ENCODE measurements at places on chromosomes 4 and X. TPM values are rescaled to one million over a fixed set of nuclear protein-coding genes. Genes with fewer than 3 reads are reported as not detected.

ZCCHC18 gene
- 4.9 TPM for polyA plus RNA-seq

IL2 gene
- not detected for polyA plus RNA-seq

TREX2 gene
- 0.64 TPM for polyA plus RNA-seq

FMR1NB gene
- 0.20 TPM for polyA plus RNA-seq

DUX4 gene
- polyA plus RNA-seq = not detected

TMEM31 gene
- 0.85 TPM for polyA plus RNA-seq

MAGEA8 gene
- polyA plus RNA-seq = 0.19 TPM

AR gene
- 2.9 TPM for polyA plus RNA-seq

XAGE2 gene
- 0.17 TPM for polyA plus RNA-seq

Data from renal cortex interstitium (tissue), 15 donors.